ENCODE measurements at places on chromosomes 12 and 14.

DNA sequence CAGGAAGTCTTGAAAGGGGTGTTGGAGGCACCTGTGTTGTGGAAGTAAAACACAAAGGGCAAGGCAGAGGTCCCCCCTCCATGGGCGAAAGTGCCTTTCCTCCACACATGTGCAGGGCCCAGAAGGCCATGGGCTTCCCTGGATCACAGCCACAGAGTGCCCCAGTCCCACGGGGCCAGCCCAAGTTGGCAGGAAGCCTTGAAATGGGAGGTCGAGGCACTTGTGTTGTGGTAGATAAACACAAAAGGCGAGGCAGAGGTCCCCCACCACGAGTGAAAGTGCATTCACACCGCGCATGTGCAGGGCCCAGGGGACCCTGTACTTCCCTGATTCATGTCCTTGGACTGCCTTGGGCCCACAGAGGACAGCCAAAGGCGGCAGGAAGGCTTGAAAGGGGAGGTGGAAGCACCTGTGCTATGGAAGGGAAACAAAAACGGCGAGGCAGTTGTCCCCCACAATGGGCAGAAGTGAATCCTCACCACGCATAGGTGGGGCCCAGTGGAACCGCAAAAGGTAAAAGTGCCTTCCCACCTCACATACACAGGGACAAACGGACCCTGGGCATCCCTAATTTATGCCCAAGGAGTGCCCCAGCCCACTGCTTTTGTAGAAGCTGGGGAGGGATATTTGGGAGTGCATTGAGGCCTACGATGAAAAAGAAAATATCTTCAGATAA lies 585.4 kb downstream of the ALG10 start:
- DNase-seq: no peak

DNA sequence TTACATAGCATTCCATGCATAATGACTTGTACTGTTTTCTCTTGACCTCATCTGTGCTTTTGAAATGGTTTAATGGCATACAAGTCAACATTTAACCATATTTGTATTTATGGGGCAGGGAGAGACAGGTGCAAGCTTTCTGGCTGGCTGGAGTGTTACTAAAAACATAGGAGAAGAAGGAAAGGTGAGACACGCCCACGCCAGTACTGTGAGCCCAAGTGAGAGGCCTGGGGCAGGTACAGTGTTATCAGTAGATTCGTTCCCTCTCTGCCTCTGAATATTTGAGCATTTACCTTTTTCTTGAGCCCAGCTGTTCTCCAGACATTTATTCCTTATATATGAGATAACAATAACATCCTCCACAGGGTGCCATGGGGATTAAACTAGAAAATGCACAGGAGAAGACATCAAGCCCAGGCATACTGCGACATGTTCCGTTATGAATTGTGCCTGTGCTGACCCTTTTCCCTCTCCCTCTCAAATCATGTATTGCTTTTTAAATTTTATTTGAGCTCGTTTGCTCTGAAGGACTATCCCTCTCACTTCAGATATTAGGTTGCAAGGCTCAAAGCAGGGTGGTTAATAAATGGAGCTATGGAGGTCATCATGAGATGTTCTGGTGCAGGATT lies 34.6 kb upstream of the TUBA1C start:
- no peak for DNase-seq

DNA sequence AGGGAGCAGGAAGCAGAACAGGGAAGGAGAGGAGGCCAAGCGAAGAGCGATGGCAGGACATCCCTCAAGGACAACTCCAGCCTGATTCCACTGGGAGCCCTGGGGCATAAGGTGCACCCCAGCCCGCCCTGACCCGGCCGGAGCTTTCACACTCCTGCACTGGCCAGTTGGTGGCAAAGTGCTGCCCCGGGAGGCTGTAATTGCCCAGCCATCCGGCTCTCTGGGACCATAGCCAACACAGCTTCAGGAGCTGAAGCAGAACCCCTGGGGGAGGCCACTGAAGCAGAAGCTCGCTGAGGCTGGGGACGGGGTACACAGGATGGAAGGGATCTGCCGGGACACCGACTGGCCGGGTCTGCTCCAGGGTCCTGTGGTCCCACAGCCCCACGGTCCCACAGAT lies 41.9 kb upstream of the BEGAIN start:
- no peak for DNase-seq

DNA sequence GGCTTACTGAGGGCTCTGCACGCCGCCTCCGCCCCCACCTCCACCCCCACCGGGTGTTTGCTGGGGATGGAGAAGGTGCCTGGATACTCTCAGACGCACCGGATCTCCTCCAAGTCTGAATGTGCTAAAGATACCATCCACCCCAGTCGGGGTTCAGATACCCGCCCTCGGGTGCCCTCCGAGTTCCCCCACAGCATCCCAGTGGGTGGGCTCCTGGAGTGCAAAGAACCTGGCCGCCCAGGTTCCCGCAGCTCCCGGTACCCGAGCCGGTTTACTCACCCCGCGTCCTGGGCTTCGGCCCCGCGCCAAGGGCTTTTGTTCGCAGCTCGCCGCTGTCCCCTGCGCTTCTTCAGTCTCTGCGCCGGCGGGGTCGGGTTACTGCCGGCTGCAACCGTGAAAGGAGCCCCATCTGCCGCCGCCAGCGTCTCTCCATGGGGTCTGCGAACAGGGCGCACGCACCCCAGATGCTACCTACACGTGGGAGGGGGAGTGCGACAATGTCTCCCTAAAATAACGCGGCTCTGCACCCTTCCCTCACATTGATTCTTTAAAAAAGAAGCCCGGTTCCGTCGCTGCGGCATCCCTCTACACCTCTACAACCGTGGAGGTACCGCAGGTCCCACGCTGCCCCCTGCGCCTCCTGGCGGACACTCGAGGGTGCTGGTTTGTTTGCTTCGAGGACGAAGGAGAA lies at the start of gene CCDC177:
TSS of gene CCDC177 (minus strand) at position 609 of the 691 bp plus-strand sequence. CDS start 1,249 bp downstream, outside the sequence.
- DNase-seq: peak; percentile 65

GRCh38 chr14:35940291-35940690 lies 114.2 kb downstream of the BRMS1L start:
- no peak for DNase-seq

- DNase-seq: no peak
These were observed 87.5 kb downstream of the SLC6A15 start for GRCh38 chr12:84825149-84825548.

GRCh38 chr14:83975841-83976770 lies 1553.8 kb upstream of the FLRT2 start:
- no peak for DNase-seq

DNA sequence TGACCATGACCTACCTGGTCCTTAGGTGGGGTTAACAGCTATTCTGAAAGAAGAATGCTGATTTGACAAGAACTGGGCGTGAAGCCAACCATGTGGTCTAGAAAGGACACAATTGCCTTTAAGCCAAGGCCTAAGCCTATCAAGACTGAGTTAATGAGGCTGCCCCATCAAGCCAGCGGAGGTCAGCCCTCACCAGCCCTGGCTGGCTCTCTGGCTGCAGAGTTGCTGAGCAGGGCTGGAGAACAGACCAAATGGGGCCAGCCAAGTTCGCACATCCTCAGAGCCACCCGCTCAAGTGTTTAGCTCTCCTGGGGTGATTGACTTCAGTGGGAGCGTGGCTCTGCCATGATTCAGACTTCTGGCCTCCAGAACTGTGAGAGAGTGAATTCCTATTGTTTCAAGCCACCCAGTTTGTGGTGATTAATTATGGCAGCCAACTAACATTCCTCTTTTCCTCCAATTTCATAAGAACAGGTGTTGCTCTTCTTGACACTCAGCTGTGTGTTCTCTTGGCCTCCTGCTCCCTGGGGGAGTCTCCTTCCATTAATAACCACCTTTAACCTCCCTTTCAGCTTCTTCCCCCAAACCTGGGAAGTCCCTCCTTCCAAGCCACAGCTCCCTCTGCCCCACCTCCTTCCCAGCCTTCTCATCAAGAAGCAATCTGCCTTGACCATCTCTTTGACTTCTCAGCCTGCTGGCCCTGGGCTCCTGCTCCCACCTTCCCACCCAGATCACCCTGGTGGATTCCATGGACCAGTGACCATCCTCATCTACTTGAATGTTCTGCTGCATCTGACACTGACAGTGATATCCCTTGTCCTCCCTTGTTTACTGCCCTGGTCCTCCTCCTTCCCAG lies 5.3 kb upstream of the SERPINA5 start:
- no peak for DNase-seq

GRCh38 chr14:89493877-89494634 lies 77.0 kb upstream of the FOXN3 start:
- DNase-seq: no peak

DNA sequence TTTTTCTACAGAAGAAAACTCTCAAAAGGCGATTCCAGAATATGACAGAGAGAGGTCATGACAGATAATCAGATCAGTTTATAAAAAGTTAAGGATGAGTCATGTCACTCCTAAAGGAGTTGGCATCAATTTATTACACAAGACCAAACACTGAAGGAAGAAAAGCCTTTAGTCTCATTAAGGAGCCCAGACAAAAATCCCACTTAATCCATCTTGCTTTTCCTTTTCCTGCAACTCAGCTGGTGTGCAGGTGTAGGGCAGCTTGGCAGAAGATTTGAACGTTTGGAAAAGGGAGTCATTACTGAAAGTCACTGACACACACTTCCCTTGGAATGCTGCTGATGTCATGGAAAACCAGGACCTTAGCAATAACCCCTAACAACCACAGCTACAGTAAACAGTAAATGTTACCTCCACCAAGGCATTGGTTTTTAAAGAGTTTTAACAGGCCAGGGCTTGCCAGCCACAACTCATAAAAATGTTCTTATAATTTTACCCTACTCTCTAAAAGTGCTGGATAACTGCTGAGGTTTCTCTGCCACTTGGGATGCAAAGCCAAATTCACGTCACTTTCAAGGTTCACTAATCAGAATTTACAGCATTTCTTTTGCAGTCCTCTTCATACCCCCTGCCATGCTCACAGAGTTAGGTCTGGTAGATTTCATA lies 320.6 kb downstream of the RAD51B start:
- no peak for DNase-seq

GRCh38 chr14:68239988-68240771 lies 420.6 kb downstream of the RAD51B start:
- DNase-seq: no peak

- DNase-seq: no peak
These were observed 319.8 kb downstream of the CEP128 start for GRCh38 chr14:80621701-80622100.

DNA sequence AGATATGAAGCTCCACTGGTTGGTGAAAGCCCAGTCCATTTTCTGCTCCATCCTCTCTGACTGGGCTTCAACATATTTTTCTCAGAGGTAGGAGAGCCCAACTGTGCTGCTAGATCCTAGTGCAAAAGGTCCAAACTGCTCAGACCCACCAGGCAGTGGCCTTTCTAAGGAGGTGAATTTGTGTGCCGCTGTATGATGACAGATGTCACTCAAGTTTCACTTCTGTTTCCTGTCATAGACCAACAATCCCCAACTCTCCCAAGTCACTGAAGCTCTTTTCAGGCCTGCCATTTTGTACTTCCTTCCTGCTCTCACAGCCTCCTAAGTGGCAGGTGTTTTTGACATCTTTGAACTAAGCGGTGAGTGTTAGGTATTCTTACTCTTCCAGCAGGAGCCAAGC lies 16.4 kb upstream of the RNASE4 start:
- DNase-seq: no peak
